ENCODE measurements at places on chromosomes 3 and 15.

DNA sequence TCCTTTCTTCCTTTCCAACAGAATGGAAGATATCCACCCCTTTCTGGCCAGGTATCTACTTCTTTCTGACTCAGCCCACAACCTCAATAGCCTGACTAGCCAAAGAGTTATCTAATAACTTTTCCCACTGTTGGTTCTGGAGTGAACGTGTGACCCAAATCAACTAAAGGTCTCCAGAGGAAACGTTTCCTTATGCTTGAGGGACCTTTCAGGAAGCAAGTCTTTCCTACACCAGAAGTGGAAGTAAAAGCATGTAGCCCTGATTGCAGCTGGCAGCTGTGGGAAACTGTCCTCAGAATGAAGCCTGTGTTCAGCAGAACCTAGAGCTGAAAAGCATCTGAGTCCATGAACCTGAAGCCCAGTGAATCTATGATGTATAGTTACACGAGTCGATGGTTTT lies 34.7 kb upstream of the PHLDB2 start:
- DNase-seq, result no peak

- no peak for DNase-seq
Observed at GRCh38 chr3:41104147-41104546, 95.2 kb upstream of the CTNNB1 start.

- DNase-seq, result no peak
Observed at GRCh38 chr3:139473155-139473771, 3.1 kb downstream of the RBP2 start.

DNA sequence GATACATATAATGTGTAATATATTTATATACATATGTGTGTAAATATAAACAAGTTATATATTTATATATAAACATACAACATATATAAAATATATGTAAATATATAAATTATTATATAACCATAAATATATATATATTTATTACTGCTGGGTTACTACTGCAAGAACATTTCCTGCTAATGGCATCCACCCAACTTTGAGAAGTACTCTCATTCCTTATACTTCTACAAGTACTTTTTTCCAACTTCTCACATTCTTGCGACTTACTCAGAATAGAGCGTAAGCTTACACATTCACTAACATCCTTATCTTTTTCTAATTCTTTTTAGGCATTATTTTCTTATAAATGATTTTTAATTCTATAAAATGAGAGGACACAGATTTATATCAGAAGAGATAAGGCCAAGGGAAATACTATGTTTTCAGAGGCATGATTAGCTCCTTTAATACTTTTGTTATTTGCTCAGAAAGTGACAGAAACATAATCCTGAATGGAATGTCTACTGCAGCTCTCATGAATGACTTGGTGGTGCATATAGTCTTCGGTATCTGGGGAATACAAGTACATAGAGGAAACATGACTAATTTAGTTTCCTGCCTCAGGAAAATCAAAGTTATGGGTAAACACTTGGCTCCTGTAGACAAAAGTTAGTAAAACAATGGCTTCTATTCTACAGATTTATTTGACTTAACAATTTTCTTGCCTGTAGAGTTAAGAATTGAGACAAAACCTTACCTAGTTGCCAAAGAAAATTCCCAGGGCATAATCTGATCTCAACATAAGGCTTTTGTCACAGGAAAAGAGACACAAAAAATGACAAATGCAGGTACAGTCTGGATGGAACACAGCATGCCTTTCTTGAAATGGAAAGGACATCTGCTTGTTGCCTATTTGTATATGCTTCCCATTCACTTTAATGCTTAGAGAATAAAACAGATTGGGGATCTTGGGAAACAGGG lies 453.9 kb downstream of the SQOR start:
- no peak for DNase-seq

DNA sequence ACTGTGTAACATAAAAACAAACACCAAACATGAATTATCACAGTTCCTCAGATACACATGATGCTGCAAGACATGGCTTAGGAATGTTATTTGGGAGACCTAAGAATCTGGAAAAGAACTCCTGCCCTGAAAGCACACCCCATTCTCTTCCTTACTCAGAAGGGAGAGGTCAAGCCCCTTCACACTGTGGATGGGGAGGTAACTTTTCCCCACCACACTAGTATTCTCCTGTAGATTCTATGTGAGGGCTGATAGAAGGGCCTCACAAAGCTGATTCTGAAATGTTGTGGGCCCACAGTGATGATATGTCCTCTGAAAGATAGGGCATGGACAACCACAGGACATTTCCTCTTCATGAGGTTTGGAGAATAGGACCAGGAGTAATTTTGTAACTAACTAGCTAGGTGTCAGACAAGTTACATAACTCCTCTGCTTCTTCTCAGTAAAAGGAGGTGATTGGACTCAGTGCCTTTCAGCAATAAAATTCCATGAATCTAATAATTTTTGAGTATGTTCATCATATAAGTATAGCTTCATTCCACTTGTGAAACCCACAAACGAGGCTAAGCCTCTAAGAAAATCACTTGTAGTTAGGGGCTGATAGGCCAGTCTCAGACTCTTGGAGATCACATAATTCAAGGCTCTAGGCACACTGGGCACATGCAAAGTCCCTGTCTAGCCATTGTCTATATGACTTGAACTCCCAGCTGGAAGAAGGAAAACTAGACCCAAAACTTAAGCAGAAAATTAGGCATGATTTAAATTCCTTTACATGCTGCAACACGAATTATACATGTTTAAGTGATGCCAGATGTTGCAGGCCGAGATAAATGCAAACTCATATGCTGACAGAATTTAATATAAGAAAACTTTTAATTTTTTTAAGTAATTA lies 7.5 kb downstream of the PTX3 start:
- no peak for DNase-seq

GRCh38 chr15:45943240-45943639 lies 308.4 kb downstream of the SQOR start:
- DNase-seq, result no peak

DNA sequence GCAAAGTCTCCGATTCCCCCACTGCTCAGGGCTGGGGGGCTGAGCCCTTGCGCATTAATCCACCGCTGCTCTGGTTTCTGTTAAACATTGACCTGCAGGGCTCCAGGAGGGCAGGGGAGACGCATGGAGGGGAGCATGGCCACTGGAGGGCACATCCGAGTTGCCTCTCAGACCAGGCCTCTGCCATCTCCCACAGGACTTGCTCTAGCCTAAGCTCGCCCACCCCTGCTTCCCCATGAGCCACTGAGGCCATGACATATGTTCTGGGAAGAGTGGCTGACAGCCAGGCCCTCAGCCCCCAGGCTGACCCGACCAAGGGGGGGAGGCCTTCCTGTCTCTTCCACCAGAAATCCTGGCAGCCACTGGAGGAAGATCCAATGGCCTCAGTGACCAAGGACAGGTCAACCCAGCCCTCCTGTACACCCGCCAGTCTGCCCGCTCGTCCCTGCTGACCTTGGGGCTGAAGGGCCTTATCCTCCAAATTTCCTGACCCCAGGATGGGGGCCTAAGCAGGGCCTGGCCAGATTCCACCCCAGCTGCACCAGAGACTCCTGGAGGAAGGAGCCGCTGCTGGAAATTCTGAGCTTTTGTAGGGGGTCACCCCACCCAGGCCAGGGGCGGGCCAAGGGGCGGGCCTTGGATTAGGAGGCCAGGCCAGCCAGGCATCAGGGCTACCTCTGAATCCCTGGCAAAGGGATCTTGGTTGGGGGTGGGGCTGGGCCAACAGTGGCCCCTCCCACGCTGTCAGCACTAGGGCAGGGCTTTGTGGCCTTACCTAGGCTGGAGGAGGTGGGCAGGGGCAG lies at the start of gene HYAL1:
TSS of gene HYAL1 (minus strand) at position 562 of the 803 bp plus-strand sequence. CDS start 618 bp downstream, outside the sequence.
- no peak for DNase-seq

DNA sequence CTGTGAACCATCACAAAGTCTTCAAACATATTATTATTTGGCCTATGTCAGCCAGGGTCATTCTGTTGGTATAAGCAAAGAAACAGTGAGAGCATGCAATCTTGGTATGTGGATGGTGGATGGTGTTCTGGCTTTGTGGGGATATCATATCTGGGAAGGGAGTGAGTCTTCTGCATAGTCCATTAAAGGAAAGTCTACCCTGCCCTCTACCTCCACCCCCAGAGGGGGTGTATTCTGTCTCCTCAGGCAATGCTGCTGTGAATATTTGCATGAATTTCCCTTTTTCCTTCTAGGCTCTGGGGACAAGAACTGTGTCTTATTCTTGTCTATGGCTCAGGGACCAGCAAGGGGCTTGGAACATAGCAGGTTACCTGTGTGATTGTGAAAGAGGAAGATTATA lies 495.8 kb downstream of the PDCD6IP start:
- DNase-seq, result no peak

GRCh38 chr3:71461749-71462483 lies 121.6 kb downstream of the FOXP1 start:
- DNase-seq, result no peak

- DNase-seq, result no peak
Observed at GRCh38 chr3:48598323-48599076, 3.4 kb upstream of the COL7A1 start.

DNA sequence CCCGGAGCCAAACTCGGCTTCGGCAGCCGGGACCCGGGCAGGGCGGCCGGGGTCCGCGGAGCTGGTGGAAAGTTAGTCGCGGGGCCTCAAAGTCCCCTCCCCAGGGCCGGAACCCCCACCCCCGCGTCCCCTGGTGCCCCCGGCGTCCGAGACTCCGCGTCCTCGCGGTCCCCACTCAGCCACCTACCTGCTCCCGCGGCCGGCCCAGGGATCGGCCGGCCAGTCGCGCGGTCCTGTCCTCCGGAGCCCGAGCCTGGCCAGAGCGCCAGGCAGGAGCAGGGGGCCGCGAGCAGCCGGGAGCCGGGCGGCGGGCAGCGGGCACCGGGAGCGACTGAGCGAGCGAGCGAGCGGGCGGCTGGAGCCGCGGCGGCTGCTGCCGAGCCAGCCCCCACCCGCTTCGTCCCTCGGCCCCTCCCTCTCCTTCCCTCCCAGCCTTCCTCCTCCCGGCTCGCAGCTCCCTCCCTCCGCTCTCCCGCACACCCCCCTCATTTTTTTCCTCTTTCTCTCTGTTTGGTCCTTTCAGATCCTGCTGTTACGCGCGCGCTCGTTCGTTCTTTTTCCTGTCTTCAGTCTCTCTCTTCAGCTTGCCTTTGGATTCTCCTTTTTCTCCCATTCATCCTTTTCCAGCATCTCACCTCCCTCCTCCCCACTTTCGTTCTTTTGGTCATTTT lies at the start of gene MEGF11:
TSS of gene MEGF11 (minus strand) at position 333 of the 671 bp plus-strand sequence. CDS start 125,347 bp downstream, outside the sequence.
- DNase-seq, result no peak

GRCh38 chr15:25335279-25335678 lies 103.5 kb downstream of the UBE3A start:
- no peak for DNase-seq

- DNase-seq, result no peak
Observed at GRCh38 chr3:130933801-130934345, 40.0 kb downstream of the ATP2C1 start.

GRCh38 chr3:100761211-100761942 lies 52.1 kb downstream of the TFG start:
- no peak for DNase-seq

- no peak for DNase-seq
Observed at GRCh38 chr3:56724676-56725075, 41.6 kb upstream of the TASOR start.

GRCh38 chr15:89774492-89774891 lies 1.6 kb upstream of the MESP2 start:
- DNase-seq, result no peak

DNA sequence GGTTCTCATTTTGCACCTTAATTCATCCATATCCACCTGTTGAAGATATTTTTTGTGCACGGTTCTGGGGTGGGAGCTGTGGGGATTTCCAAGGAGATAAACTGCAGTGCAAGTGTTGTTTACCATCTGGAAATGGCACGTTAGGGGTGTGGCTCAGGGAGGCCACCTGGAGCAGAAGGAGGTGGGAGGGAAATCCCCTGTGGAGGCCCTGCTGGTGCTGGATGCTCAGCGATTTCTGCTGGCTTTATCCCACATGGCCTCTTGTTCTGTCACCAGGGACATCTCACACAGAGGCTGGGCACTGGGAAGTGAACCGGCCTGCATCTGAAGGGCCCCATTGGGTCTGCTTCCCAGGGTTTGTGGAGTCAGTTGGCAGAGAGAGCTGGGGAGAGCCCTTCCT lies 24.3 kb downstream of the TRPM1 start:
- no peak for DNase-seq

DNA sequence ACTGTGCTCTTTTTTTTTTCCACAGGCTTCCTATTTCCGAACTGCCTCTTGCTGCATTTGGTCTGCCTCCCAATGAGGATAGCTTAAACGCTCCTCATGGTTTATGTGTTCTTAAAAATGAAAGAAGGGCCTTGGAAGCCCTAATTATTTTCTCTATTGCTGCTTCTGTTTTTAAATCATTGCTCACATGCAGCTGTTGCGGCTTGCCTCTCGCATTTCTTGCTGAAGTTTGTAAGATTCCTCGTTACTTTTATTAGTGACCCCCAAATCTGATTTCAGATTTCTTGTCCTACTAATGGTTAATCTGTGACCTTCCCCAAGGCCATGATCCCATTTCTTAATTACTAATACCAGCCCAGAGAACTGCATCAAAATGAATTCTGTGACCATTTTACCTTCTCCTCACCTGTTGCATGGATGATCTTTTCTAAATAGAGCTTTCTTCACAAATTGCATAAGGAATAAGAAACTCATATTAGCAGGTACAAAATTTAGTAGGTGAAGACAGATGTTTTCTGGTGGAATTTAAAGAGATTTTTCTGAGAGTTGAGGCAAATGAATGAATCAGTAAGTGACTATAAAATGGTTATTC lies 1.8 kb downstream of the UBE2E1 start:
- DNase-seq, result no peak

GRCh38 chr3:168747697-168748096 lies 652.0 kb upstream of the GOLIM4 start:
- no peak for DNase-seq

GRCh38 chr3:133655731-133656515 lies 5.8 kb downstream of the TOPBP1 start:
- DNase-seq, result no peak

DNA sequence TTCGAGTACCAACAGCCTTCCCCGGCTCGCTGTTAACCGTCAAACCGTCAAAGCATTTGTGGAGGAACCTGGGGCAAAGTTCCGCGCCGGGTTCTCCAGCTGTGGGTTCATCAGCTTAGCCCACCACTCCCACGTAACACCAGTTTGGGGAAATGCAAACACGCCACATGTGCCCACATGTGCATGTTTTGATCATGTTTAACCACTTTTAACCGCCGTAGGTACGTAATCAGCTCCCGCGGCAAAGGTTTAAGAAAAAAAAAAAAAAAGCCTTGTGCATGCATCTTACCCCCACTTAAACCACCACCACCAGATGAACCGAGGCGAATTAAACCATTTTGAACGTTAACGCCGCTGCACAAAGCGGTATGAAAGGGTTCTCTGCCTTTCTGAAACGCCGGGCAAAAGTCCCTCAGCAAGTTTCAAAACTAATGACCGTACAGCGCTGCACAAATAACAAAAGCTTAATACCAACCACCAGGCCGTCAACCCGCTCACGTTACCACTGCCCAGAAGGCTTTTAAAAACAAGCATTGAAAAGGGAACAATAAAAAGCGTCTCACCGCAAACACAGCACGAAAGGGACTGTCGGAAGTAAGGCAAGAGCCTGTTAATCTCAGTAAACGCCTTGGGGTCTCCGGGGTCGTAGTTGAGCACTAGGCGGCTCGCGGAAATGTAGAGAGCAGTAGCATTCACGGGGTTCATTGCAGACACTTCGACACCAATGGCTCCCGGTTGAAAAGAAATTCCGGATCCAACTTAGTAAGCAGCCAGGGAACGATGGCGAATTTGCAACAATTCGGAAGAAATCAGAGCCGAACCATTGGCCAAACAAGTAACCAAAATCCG lies 1.5 kb downstream of the MSL2 start:
- peak; percentile 67 for DNase-seq

- DNase-seq, result no peak
Observed at GRCh38 chr15:60387321-60387720, 10.5 kb downstream of the ANXA2 start.

- no peak for DNase-seq
Observed at GRCh38 chr3:167967257-167968036, 128.3 kb downstream of the GOLIM4 start.

- no peak for DNase-seq
Observed at GRCh38 chr15:78162038-78162437, 12.9 kb downstream of the IDH3A start.
